ENCODE measurements at places on chromosomes 2 and 18.

DNA sequence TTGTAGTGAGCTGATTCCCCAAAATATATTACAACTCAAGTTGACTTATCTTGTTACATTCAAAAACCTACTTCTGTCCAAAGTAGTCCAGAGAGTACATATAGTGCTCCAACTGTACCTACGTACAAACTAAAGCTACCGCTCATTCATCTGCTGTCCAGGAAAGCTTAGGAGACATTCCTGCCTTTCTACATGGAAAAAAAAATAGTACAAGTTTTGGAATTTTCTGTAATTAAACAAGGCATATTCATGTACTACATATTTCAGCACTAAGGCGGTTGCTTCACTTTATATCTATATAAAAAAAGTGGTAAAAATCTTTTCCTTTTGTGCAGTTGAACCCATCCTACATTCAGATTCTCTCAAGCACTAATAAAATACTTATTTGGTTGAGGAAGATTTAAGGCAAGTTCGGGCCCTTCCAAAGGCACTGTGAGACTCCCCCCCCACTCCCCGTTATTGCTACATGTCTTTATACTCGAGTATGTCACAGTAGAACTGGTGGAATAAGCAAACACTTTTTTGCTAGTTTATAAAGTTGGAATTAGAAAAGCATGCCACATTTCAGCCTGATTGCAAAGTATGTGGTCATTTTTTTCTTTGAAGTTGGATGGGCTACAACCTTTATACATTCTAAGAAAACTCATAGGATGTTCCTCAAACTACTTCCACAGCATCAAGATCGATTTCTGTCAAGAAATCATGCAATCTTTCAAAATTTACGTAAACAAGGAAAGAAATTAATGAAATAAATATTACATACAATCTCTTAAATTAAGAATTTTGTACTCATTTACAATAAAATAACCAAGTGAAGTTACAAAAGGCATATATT, 3.7 kb downstream of the ZFP36L2 start:
- no peak for ATAC-seq

DNA sequence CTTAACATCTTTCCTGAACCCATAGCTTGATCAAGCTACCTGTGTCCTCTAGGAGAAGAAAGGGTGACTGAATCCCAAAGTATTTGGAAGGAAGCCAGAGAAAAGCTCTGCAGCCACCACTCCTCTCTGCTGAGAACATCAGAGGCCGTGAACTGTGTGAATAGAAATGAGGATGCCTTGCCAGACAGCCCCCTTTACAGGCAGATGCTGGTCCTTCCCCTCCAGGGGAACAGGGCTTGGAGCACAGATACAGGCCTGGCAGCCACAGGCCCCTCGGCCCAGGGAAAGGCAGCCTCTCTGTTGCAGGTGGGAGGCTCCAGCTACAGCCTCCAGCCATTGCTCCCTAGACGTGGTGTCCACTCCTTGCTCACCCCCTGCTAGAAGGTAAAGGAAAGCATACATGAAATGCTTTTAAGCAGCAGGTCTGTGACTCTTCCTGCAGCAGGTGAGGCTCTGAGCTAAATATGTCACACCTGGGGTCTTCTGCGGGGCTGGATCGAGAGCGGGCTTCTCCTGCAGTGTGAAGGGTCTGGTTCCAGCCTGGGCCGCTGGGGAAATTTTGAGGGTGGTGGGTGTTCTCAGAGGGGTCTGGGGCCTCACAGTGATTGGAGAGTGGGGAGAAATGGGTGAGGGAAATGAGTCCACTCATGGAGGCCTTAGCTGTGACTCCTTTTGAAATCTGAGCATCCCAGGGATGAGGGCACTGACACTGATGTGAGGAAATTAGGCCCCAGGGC, 234.0 kb downstream of the KLHL29 start:
- no peak for ATAC-seq

GRCh38 chr2:11949732-11950523, 203.5 kb downstream of the LPIN1 start:
- ATAC-seq: no peak

DNA sequence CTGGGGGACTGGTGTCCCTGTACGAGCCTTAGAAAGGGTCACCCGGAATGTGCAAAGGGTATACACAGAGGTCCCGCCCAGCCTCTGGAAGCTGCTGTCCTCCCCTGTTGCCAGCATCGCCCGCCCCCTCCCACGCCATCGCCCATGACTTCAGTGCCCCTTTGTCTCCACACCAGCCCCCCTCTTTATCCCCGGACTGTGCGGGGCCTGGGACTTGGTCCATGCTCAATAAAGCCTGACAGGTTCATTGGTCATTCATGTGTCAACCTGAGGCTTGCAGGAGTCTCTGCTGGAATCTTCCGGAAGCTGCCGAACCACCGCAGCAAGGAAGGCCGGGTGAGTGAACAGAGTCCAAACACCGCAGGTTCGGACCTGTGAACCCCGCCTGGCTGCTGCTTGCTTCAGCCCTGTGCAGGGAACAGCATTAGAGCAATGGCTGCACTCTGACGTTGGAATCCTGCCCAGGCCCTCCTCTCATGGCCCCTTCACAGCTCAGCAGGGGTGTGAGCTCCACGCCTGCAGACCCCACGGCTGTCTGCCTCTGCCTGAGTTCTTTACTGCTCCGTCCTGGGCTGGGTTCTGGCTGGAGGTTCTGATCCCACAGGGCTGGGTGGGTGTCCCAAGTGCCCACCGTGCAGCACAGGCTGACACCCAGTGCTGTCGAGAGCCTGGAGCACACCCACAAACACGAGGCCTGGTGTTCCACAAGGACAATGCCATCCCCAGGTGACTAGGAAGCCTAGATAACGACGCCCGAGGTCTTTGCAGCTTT, 96.5 kb downstream of the SEPTIN10 start:
- ATAC-seq: no peak

DNA sequence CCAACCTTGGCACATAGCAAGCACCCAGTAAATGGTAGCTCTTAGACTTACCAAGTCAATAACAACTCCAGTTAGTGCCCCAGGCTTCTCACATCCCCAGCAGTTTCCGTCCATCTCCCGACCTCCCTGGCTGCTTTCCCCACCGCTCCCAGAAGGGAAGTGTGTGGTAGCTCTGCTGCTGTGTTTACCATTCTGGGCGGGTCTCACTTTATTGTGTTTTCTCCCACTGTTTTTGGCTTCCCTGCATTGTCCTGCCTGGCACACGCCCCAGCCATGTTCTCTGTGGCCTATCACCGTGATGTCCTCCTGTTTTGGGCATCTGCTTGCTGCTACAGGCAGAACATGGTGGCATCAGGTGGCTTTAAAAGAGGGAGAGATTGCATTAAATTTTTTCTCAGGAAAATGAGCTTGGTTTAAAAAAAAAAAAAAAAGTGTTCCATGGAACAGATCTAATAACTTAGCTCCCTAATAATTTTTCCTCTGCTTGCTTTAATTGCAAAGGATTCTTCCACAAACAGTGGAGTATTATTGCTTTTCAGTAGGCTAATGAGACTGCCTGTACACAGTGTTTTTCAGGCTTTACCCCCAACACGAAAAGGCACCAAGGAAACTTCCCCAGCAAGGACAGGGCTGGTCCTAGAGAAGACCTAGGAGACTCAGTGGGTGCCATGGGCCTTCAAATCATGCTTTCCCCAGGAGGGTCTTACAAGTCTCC, 8.0 kb upstream of the COX7A2L start:
- no peak for ATAC-seq

GRCh38 chr2:205872716-205873115, 190.4 kb downstream of the NRP2 start:
- ATAC-seq: no peak

- no peak for ATAC-seq
Measured at GRCh38 chr18:71209944-71210343, 921.1 kb downstream of the SOCS6 start.

DNA sequence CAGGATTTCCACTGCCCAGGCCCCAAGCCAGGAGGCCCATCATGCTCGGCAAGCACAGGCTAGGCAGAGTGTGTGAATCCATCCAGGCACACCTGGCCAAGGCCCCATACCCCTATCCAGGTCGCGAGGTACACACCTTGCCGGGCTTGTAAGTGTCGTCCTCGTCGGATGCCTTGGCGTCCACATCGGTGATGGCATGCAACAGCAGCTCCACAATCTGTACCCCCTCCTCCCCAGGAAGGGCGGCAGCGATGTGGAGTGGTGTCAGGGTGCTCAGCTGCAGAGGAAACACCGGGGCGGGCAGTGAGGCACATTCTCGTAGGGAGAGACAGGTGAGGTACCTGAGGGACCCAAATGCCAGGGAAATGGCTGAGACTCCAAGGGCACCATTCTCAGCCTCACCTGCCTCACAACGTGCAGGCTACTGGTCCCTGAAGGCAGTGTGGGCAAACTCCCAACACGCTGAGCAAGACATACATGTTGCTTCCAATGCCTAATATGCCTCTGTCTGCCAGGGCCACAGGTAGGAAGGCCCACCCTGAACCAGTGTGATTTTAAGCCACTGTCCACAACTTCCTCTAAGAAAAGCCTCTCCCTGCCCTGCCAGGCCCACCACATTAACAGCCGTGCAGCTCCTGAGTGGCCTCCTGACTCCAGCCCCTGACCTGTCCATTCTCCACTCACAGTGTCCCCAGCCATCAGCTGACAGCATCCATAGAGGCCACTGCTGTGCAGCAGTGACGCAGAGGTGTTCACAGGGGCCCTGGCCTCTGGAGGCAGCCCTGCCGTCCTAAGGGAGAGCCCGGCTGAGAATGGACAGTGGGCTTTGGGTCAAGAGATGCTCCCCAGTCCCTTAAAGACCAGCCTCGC, 44.9 kb downstream of the ANKMY1 start:
- ATAC-seq: no peak

- ATAC-seq: peak; percentile 18
Measured at GRCh38 chr2:9423922-9424272, 443 bp downstream of the CPSF3 start.

DNA sequence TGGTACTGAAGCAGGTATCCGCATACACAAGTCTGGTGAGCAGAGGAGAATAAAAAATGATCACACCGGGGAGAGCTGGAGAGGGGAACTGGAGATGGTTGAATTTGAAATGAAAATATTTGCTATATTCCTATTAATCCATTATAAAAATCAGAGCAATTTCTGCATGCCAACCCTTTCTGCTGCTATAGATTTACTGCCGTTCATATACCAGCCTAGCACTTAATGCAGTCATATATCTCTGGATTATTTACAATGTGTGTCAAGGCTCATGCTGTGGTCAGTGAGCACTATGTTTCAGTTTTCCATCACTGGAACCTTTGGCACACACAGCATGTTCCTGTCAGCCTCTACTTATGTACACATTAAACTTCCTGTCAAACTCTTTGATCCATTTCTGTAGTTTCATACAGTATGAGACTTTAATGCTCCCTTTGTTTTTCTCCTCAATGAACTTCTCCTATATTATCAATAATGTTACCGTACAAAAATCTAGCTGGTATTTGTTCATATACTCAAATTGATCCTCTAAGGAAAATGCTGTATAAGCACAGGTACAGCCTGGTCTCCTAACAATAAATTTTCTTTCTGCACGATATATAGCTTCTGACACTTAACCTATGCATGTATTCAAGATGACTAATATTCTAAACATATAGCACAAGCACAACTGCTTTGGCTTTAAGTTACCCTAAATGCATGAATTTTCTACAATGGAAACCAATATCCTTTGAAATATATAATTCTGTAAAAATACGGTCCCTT, 36.7 kb downstream of the FANCL start:
- ATAC-seq: no peak

DNA sequence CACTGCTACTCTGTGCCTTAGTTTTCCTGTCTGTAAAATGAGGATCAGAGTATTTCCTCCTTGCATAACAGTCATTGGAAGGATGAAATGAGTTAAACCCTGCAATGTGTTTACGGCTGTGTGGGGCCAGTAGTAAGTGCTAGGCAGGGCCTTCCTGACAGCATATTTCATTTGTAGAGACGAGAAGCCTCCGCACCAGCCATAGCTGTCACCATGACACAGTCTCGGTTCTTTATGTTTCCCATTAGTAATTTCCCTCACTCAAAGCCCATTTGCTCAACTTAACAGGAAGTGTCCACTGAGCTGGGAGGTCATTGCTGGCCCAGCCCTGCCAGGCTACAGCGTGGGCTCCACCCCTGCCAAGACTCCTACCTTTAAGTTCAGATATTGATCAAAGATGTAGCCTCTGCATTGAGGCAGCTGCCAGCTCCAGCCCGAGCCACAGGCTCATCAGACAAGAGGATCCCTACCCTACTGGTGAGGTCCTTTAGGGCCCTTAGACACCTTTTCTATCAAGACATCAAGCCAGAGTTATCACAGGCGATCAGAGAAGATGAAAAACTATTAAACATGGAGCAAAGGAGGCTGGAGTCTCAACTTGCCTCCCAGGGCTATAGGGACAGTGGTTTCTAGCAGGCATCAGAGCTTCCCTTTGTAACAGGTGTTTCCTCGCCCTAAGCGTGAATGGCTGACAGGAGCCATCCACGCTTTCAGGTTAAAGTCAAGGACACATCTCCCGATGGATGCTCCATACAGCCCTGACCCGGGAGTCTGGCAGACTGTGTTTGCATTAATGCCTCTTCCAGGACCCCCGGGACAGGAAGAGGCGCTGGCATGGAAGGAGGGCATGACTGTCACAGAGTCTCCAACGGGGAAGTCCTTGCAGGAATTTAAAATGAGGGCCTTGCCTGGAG, 251.7 kb downstream of the NDUFA10 start:
- ATAC-seq: no peak

DNA sequence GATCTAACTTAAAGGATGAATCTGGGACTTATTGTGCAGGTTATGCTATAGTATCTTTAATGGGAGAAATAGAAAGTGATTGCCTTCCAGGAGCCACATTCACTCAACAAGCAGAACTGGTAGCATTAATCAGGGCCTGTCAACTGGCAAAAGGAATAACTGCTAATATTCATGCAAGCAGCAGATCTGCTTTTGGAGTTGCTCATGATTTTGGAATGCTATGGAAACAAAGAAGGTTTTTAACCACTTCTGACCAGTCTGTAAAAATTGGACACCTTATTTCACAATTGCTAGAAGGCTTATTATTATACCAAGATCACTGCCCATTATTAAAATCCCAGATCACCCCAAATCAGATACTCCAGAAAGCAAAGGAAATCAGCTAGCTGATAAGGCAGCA, 200.4 kb downstream of the MREG start:
- no peak for ATAC-seq

- ATAC-seq: peak; percentile 67
Measured at GRCh38 chr2:9799729-9800632, 43.3 kb upstream of the TAF1B start.

GRCh38 chr2:10981451-10981850, 69.7 kb downstream of the KCNF1 start:
- no peak for ATAC-seq

DNA sequence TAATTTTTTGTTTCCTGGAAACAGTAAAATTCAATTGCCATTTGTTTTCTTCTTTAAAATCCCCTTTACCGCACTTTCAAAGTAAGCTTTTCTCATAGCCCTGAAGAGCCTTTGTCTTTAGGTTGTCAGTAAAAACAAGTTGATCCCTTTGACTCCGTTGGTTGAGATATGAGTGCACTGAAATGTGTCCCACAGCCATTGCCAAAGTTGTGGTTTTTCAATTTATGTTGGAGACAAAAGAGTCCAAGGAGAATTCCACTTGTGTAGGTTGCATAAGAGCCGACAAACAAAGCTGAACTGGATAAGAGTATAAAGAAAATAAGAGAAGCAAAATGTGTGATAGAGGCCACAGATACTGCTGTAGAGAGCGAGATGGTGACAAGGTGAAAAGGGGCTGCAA, 26.1 kb upstream of the HNMT start:
- no peak for ATAC-seq
